ENCODE measurements at places on chromosomes 13 and 19. TPM values are rescaled to one million over a fixed set of nuclear protein-coding genes. Genes with fewer than 3 reads are reported as not detected.

DNA sequence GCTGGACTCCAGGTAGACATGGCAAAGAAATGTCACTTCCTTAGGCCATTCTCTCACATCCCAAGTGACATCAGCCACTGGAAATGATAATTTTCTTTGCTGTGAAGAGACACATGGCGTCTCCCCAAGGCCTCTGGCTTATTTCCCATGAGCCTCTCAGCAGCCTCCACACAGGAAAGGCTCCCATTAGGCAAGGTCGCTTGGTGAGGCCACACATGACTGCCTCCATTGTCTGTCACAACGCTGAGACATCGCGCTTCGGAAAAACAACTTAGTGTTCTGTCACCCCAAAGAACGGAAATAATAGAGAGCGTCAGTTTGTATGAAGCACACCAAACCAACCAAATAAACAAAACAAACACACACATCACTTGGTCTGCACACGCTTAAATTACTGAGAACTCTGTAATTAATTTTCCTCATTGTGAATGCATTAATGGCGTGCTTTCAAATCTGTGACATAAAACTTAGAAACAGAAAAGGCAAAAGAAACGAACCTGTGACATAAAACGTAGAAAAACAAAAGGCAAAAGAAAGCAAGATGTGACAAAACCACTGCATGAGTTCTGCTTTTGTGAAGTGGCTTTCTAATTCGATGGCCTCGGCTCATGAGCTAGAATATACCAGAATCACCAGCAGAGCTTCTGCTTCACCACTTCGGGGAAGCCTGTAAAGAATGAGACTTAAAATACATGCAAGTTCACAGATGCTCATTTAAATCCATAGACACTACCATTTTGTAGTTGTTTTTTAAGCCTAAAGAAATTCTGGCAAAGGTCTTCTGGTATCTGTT lies 404.2 kb upstream of the SGCG start:
- DNase-seq = no peak

Gene SLC10A2
- total RNA-seq = not detected

DNA sequence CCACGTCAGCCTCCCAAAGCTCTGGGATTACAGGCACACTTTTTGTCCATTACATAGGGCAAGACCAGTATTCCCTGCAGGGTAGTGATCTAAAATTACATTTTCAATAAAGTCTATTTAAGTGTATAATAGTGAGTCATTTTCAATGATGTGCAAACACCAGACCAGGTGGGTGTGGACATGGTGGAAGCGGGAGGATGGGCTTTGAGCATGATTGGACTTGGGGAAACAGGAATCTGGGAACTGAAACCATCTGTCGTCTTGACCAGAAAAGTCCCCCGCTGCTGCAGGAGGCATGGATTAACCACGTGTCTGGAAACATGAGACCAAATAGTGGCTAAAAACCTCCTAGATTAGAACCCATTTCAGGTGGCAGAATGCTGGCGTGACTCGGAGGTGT lies 4.9 kb downstream of the FXYD3 start:
- DNase-seq = peak; percentile 79

- DNase-seq = no peak
Observed at GRCh38 chr13:41858780-41859179, 102.1 kb downstream of the VWA8 start.

Gene IGFL3
- not detected for total RNA-seq

DNA sequence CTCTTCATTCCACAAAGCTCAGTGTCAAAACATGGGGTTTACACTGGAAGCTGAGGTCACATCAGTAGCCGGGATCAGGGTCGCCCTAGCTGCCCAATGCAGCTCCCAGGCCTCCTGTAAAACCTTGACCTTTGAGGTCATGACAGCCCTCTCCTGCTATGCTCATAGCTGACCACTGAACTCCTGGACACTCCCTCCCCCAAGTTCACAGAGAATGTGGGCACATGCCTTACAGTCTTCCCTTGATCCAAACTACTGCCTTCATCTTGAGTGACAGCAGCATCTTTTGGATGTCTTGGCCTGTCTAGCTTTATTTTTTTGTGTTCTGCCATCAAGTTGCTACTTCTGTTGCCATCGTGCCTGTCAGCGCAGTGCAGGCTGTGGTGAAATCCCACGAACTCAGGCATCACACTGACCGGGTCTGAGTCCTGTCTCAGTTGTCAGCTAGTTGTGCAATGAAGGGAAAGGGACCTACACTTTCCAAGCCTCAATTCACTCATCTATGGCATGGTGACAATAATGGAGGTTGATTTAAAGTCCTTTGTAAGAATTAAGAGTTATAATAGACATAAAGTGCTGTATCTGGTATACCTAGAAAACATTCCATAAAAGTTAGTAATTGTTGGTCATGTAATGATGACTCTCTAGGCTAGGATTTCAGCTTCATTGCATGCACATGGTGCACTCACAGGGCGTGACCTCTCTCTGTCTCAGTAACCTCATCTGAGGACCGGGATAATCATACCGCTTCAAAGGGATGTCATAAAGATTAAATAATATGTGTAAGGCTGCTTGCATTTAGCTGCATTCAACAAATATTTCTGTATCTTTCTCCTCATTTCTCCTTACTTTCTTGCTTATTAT lies 16.4 kb upstream of the ALOX5AP start:
- DNase-seq = peak; percentile 93

- DNase-seq = no peak
Observed at GRCh38 chr13:75882261-75882660, 246.1 kb downstream of the LMO7 start.

DNA sequence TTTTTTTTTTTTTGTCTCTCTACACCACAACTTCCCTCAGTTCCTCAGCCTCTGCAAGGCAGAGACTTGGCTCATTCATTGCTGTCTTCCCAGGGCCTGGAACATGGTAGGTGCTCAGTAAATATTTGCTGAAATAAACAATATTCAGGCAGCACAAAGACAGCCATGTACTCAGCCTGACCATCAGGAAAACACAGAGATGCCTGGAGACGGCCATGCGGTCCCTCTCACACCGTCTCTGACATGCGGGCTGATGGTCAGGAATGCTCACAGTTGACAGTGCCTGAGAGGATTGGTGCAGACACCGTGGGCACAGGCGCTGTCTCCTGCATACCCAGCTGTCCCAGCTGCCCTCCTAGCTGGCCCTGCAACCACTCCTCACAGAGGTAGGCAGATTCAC lies 924 bp downstream of the PRAM1 start:
- no peak for DNase-seq

DNA sequence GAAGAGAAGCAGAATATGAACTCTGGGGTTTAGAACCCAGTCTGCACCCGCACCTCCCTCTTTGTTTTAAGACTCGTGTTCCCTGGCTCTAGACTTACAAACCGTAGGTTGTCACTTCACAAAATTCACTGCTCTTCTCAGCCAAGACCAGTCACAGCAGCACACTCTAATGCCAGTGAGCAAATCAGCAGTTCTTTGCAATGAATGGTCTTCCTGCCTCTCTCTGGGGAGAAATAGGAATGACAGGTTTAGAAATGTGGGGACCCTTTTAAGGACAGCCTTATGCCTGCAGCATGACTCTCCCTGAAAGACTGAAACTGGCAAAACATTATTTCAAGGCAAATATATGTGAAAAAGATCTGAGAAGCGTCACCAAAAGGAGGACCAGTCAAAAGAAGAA lies 156.9 kb downstream of the KCTD15 start:
- DNase-seq = no peak

- peak; percentile 8 for DNase-seq
Observed at GRCh38 chr13:71867131-71867814, at the start of gene DACH1. TSS of gene DACH1 (minus strand) at chr13:71867204.

DNA sequence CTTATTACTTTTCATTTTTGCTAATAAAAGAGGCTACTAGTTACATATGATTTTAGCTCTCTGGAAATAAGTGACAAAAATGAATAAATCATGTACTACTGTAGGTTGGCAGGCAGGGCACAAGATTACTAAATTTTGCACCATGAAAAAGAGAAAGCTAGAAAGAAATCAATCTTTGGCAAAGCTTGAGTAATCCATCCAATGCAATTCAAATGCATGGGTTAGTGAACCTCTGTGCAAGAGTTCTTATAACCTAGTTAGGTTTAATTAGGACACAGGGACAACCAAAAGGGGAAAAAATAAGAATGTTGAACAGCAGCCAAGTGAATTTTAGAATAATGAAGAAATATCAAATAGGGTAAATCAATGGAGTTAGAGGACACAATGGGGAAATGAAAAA lies 305.5 kb downstream of the DCT start:
- DNase-seq = no peak

Gene FBXO46
- 6.6 TPM for total RNA-seq

Gene C13orf42
- not detected for total RNA-seq

Gene P2RY11
- 0.33 TPM for total RNA-seq
